Ovary (tissue), 10 donors: ENCODE measurements at places on chromosomes 1 and 21.

DNA sequence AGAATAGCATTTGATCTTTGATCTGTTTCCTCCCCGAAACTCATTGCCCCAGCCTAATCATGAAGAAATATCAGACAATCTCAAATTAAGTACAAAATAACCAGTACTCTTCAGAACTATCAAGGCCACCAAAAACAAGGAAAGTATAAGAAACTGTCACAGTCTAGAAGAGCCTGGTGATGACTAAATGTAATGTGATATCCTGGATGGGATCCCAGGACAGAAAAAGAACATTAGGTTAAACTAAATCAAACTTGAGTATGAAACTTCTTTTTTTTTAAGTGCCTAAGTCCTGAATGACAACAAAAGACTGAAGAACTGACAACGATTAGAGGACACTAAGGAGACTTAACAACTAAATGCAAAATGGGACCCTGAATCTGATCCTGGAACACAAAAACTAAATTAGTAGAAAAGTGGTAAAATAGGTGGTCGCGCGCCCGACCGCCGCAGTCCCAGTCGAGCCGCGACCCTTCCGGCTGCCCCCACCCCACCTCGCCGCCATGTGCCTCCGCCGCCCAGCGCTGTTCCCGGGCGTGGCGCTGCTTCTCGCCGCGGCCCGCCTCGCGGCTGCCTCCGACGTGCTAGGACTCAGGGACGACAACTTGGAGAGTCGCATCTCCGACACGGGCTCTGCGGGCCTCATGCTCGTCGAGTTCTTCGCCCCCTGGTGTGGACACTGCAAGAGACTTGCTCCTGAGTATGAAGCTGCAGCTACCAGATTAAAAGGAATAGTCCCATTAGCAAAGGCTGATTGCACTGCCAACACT, 5.5 kb upstream of the PRKAB2 start:
- DNase-seq = no peak

DNA sequence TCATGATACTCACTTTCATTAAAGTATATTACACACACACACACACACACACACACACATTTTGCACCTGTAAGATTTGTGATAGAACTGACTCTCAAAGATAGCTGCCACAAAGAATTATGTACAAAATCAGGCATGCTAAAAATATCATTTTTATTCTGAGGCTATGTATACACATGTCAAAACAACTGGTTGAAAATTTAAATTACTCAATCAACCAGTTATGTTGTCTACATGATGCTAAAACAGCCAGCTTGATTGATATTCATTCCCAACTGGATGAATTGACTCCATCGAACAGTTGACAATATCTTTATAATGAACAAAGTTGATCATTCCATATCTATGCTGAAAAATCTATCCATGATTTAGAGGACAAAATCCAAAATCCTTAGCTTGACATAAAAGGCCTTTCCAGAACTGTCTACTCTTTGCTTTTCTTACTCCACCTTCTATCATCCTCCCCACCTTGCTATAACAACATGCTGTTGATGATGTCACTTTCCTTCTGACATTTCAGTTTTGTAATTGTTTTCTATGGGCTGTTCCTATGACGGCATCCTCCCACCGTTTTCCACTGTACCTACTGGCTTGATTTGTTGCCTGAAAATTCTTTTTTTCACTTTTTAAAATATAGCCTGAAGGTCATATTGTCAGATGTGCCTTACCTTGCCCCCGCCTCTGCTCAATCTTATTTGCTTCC, 321.5 kb upstream of the OLFM3 start:
- DNase-seq = no peak

DNA sequence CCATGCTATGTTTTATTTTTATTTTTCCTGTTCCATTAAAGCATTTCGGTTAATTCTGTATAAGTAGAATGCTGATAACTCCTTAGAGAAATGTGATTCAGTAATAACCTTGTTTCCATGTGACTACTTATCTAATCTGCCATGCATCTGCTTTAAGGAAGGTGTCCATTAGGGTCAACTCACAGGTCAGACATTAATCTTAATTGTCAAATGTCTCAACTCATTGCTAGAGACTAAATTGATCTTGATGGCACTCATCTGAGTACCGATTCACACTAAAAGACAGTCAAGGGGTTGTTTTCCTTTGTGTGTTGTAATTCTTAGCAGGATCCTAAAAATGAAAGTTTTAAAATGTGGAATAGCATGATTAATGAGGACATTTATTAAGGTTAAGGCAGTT, 41.8 kb downstream of the ITSN1 start:
- no peak for DNase-seq

- DNase-seq = no peak
These were observed 2.5 kb downstream of the CNIH4 start for GRCh38 chr1:224359207-224359606.

DNA sequence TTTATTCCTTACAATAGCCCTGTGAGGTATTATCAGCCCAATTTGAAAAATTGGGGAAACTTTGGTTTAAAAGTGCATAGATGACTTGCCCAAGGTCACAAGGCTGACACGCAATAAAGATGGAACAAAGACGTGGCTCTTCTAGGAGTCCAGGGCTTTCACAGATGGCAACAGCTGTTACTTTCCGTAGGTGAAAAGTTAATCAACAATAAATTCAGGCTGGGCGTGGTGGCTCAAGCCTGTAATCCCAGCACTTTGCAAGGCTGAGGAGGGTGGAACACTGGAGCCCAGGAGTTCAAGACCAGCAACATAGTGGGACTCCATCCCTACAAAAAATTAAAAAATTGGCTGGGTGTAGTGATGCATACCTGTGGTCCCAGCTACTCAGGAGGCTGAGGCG, 87.8 kb upstream of the ATF3 start:
- no peak for DNase-seq

DNA sequence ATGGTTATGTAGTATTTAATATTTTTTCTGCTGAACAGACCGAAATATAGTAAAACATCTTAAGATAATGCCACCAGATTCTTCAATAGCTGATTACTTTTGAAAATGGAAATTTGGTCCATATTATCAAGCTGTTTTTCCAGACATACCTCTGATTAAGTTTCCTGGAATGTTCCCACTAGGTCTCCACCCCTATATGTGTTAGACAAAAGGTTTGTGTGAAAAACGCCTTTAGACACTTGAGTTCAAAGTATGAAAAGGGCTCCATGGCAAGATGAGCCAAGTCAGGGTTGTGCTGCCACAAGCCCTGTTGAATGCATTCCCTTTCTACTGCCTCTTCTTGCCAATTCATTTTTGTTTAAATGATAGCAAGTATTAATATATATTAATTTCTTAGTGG, 52.7 kb downstream of the ZBTB17 start:
- DNase-seq = no peak

GRCh38 chr1:235409042-235409820, 42.0 kb downstream of the TBCE start:
- no peak for DNase-seq

DNA sequence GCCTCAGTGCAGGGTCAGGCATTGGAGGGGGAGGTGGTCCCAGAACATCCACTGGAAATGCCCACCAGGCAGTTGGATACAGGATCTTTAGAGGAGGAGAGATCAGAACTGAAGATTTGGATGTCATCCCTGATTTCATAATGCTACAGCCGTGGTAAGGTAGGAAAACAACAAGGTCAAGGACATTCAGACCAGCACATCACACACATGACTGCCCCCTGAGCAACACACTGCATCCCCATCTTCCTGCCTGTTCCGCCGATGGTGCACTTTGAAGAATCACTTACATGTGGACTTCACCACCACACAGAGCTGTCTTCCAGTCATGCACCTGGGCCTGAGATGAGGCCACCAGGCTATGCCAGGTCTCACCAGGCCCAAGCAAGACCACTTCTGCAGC, 16.7 kb downstream of the KIAA1614 start:
- no peak for DNase-seq

GRCh38 chr1:198556971-198557370, 16.5 kb upstream of the ATP6V1G3 start:
- no peak for DNase-seq
